Aorta (tissue), 5 donors: ENCODE measurements at places on chromosomes 12 and 14. TPM values are rescaled to one million over a fixed set of nuclear protein-coding genes. Genes with fewer than 3 reads are reported as not detected.

DNA sequence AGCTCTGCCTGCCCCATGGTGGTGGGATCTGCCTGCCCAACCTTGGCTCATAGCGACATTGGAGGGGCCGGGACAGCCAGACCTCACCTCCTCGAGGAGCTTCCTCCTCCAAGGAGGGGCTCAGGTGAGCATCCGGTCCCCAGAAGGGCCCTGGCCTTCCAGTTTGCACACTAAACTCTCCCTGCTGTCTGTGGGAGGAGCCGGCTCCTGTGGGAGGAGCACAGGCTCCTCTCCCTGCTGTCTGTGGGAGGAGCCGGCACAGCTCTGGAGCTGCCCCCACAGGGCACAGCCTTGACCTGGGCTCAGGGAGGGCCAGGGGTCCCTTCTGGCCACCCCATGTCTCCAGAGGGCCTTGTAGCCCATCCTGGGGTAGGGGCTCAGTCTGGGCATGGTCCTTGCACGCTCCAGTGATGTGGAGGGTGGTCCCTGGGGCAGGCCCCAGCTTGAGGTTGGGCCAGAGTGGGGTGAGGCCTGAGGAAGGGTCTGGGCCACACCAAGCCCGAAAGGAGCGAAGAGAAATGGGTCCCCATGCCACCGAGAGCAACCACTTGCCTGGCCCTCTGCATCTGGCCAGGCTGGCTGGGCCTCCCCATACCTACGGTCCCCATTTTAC is 147.5 kb upstream of the C14orf180 start:
- H3K4me3 ChIP-seq: no peak overlapping the region

- H3K4me3 ChIP-seq: no peak overlapping the region
- no peaks in the 10 kb centered on the region for H3K36me3 ChIP-seq
- H3K4me1 ChIP-seq: no peaks in the 10 kb centered on the region
Measured at GRCh38 chr14:68825729-68826128, 32.9 kb upstream of the ZFP36L1 start.

DNA sequence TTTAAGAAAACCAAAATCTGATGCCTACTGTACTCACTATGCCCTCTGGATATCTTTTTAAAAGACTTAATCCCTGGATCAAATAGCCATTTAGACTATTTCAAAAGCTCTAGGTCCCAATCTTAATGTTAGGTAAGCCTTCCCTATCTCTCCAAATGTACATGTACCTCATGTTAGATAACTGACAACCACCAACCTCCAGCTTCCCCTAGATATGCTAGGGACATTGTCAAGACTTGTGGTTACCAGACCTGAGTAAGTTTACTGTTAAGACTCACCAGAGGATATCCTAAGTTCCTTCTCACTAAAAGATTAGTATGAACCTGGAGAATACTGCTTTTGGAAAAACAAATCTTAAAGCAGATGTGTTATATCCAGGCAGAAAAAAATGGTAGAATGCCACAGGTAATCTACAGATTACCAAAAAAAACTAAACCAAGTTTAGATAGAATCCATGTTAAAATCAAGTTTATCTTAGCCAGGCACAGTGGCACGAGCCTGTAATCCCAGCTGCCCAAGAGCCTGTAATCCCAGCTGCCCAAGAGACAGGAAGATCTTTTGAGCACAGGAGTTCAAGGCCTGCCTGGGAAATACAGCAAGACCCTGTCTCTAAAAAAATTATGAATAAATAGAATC is 9.7 kb downstream of the NAP1L1 start:
- no peak overlapping the region for H3K27ac ChIP-seq
- H3K36me3 ChIP-seq: no peaks in the 10 kb centered on the region
- no peak overlapping the region for H3K4me3 ChIP-seq
- no peak for DNase-seq
- no peaks in the 10 kb centered on the region for H3K27me3 ChIP-seq
- no peaks in the 10 kb centered on the region for H3K4me1 ChIP-seq

Gene KLRC1
- total RNA-seq: 1.0 TPM

GRCh38 chr14:49212721-49213120 is 373.5 kb downstream of the RPS29 start:
- H3K27ac ChIP-seq: no peak overlapping the region
- H3K4me3 ChIP-seq: no peak overlapping the region
- DNase-seq: no peak
- H3K27me3 ChIP-seq: no peaks in the 10 kb centered on the region
- H3K4me1 ChIP-seq: no peaks in the 10 kb centered on the region

Gene TSPAN11
- 2.8 TPM for total RNA-seq

Gene KRT78
- not detected for total RNA-seq

DNA sequence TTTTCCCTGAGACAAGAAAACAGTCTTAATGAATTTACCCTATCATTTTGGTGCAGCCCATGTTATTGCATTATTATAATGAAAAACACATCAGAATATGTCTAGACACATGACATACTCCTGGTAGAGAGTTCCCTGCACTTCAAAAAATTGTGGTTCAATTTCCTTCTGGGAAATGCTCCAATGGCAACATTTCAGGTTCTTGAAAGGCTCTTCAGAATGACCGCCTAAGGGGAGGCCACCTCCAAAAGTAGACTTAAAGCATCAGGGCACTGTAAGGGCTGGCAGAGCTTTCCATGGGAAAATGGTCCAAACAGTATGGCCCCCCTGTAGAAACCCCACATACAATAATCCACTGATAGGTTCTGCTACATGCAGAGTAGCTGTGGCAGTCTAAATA is 110.7 kb downstream of the SLC25A21 start:
- no peak for DNase-seq
- H3K27me3 ChIP-seq: no peaks in the 10 kb centered on the region
- H3K4me3 ChIP-seq: no peak overlapping the region
- no peak overlapping the region for H3K27ac ChIP-seq
- no peaks in the 10 kb centered on the region for H3K36me3 ChIP-seq
- no peaks in the 10 kb centered on the region for H3K4me1 ChIP-seq

DNA sequence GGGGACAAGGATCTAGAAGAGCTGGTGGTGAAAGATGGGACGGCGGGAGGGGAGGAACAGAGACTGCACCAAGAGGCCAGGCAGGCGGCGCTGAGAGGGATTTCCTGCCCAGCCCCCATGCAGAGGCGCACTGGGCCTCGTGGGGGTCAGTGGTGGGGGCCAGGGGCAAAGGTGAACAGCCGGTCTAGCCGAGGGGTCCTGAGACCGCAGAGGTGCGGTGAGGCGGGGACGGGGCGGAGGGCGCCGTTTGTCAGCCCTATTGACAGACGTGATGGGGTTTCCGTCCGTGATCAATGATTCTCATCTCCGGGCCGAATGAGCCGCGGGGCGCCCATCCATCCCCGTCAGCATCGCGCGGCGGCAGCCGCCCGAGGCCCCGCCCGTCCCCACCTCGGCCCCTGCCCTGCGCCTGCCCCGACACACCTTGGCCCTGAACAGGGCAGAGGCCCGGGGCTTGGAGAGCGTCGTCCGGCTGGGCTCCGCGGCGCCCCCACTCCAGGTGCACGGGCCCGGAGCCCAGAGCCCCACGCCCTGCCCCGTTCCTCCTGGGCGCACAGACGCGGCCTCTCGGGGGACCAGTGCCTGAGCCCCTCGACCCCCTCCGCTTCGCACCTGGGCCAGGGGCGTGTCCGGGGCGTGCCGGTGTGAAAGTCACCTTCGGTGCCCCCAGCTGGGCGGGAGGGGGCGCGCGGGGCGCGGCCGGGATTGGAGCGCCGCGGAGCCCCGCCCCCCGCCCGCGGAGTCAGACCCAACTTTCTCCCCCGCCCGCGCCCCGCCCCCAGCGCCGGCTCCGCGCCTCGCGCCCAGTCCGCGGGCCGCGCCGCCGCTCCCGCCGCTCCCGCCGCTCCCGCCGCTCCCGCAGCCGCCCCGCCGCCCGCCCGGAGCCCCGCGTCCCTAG is at the start of gene NXPH4:
Gene NXPH4 (plus strand): TSS at position 781 of the 898 bp plus-strand sequence. CDS start 176 bp downstream, outside the sequence.
- peak within 1 kb of the TSS; percentile 14 for H3K4me3 ChIP-seq
- H3K4me1 ChIP-seq: no peaks in the 10 kb centered on the region
- H3K27me3 ChIP-seq: no peaks in the 10 kb centered on the region
- peak; percentile 66 for DNase-seq
- no peaks in the 10 kb centered on the region for H3K36me3 ChIP-seq
- H3K27ac ChIP-seq: no peak within 1 kb of the TSS

- DNase-seq: no peak
- no peaks in the 10 kb centered on the region for H3K4me1 ChIP-seq
- H3K36me3 ChIP-seq: no peaks in the 10 kb centered on the region
- H3K27me3 ChIP-seq: no peaks in the 10 kb centered on the region
- no peak overlapping the region for H3K27ac ChIP-seq
- no peak overlapping the region for H3K4me3 ChIP-seq
Measured at GRCh38 chr12:27382171-27382795, 49.6 kb downstream of the BMAL2 start.

Gene KLRC2
- total RNA-seq: not detected

GRCh38 chr14:105026802-105027563 is 6.1 kb upstream of the CDCA4 start:
- no peak overlapping the region for H3K4me3 ChIP-seq
- no peaks in the 10 kb centered on the region for H3K36me3 ChIP-seq
- H3K27me3 ChIP-seq: no peaks in the 10 kb centered on the region
- H3K27ac ChIP-seq: no peak overlapping the region

DNA sequence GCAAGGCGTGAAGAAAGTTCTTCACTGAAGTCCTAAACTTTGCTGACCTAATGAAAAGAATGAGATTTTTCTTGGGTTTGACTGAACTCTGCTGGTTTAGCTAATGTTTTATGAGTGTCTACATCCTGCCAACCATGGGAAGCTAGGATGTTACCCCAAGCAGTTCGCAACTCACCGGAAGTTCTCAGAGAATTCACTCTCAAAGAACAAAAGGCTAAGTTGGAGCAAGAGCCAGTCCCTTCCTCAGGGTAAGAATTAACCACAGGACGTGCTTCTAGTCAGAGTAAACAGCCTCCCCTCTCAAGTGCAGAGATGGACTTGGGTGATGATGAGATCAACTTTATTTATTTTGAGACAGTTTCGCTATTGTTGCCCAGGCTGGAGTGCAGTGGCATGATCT is 37.3 kb downstream of the TCHP start:
- no peaks in the 10 kb centered on the region for H3K27me3 ChIP-seq
- H3K27ac ChIP-seq: no peak overlapping the region
- no peak for DNase-seq
- peaks cover 8% of the 10 kb centered on the region for H3K36me3 ChIP-seq
- H3K4me1 ChIP-seq: no peaks in the 10 kb centered on the region
- H3K4me3 ChIP-seq: no peak overlapping the region

- no peak overlapping the region for H3K27ac ChIP-seq
- H3K4me3 ChIP-seq: no peak overlapping the region
- DNase-seq: no peak
Measured at GRCh38 chr12:23899434-23899833, 50.0 kb downstream of the SOX5 start.

Gene CLEC2D
- total RNA-seq: 16.0 TPM

Gene SLC8A3
- 0.23 TPM for total RNA-seq

- no peaks in the 10 kb centered on the region for H3K27me3 ChIP-seq
- no peak overlapping the region for H3K27ac ChIP-seq
- H3K4me1 ChIP-seq: no peaks in the 10 kb centered on the region
- no peak overlapping the region for H3K4me3 ChIP-seq
Measured at GRCh38 chr14:76489667-76490066, 113.7 kb downstream of the ESRRB start.

DNA sequence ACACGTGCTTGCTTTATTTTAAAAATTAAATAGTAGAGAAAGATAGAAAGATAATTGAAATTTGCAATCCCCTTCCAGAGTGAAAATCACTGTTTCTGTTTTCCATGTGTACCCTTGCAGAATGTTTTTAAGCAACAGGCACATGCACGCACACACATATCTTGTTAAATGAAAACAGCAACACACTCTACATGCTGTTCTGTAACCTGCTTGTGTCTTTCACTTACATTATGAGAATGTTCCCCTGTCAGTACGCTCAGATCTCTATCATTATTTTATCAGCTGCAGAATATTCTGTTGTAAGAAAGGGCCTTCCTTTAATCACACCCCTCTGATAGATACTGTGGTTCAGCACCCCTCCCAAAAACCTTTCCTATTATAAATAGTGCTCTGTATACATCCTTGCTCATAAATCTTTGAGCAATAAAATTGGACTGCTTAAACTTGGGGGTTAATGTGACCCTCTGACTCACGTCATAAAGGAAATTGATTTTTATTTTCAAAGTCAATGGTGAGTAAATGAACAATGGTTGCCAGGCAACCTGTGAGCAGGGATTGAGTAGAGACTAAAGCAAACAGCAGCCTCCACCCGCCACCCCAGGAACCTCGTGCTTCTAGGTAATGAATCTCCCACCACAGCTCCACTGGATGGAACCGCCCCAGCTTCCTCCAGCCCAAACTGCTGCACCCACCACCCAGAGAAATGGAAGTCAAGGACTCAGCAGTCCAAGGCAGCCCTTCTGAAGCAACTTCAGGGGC is 31.9 kb upstream of the CHGA start:
- no peak overlapping the region for H3K27ac ChIP-seq
- DNase-seq: no peak
- H3K4me1 ChIP-seq: no peaks in the 10 kb centered on the region
- no peak overlapping the region for H3K4me3 ChIP-seq
- H3K36me3 ChIP-seq: no peaks in the 10 kb centered on the region

- no peaks in the 10 kb centered on the region for H3K36me3 ChIP-seq
- peaks cover 4% of the 10 kb centered on the region for H3K4me1 ChIP-seq
- no peak for DNase-seq
- H3K4me3 ChIP-seq: no peak overlapping the region
- H3K27ac ChIP-seq: no peak overlapping the region
- no peaks in the 10 kb centered on the region for H3K27me3 ChIP-seq
Measured at GRCh38 chr14:64562436-64562835, 12.7 kb downstream of the PPP1R36 start.

GRCh38 chr12:49039421-49040363 is 20.9 kb downstream of the KMT2D start:
- no peak overlapping the region for H3K27ac ChIP-seq
- no peaks in the 10 kb centered on the region for H3K4me1 ChIP-seq
- DNase-seq: peak; percentile 42
- no peak overlapping the region for H3K4me3 ChIP-seq

Gene FLRT2
- 91.4 TPM for total RNA-seq

Gene TNFAIP2
- total RNA-seq: 219 TPM

DNA sequence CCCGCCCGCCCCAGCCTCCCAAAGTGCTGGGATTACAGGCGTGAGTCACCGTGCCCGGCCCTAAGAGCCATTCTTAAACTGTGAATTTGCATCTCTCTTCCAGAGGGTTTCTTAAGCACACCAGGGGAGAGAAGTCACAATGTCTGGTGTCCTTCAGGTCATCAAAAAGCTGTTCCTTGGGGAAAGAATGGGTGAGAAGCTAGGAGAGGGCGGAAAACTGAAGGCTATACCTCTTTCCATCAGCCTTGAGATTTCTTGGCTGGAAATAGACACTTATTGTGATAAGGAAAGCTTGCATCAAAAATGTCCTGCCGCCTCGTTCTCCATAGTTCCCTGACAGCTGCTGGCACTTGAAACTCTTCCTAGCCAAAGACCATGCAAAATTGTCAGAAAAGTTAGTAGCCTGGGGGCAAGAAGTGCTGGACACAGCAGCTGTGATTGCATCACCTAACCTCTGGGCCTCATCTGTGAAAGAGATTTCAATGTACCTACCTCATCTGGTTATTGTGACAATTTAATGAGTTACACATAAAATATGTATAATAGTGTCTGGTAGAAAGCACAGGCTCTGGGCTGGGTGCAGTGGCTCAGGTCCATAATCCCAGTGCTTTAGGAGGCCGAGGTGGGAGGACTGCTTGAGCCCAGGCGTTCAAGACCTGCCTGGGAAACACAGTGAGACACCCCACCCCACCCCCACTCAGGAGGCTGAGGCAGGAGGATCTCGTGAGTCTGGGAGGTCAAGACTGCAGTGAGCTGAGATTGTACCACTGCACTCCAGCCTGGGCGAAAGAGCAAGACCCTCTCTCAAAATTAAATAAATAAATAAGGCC is 9.7 kb upstream of the UBC start:
- no peak overlapping the region for H3K4me3 ChIP-seq
- peak; percentile 45 for DNase-seq
- no peaks in the 10 kb centered on the region for H3K27me3 ChIP-seq
- H3K36me3 ChIP-seq: no peaks in the 10 kb centered on the region
